ENCODE measurements at places on chromosomes 1 and 21. TPM values are rescaled to one million over a fixed set of nuclear protein-coding genes. Genes with fewer than 3 reads are reported as not detected.

Gene KIFAP3
- 39.1 TPM for total RNA-seq

DNA sequence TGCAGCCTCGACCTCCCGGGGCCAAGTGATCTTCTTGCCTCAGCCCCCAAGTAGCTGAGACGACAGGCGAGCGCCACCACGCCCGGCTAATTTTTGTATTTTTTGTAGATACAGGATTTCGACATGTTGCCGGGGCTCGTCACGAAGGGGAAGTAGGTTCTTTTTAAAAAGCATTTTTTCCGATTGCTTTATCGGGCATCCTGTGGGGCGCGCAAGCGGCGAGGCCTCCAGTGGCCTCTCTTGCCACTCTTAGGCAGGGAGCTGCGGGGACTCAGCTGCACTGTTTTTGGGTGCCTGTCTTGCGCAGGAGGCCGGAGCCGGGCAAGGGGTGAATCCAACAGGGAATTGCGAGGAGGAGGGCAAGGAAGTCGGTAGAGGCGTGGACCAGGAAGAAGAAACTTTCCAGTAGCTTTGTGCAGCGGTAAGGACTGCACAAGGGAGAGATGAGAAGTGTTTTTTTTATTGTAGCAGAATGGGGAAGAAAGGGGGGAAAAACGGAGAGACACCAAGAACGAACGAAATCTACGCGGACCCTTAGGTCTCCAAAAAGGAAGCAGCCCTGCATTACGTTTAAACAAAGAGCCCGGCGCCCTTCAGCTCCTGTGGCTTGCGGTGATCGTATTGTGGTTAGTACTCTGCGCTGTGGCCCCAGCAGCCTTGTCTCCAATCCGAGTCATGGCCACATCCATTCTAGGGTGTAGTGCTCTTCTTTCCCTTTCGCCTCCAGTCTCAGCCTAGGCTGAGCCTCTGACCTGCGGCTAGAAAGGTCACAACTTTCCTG is 164.8 kb downstream of the PPIAL4G start:
- no peak for DNase-seq

- peak; percentile 9 for DNase-seq
Measured at GRCh38 chr1:113178522-113178921, 105.5 kb downstream of the LRIG2 start.

Gene AXDND1
- total RNA-seq: 1.1 TPM

GRCh38 chr1:154552036-154552435 is 6.4 kb downstream of the UBE2Q1 start:
- no peak for DNase-seq

DNA sequence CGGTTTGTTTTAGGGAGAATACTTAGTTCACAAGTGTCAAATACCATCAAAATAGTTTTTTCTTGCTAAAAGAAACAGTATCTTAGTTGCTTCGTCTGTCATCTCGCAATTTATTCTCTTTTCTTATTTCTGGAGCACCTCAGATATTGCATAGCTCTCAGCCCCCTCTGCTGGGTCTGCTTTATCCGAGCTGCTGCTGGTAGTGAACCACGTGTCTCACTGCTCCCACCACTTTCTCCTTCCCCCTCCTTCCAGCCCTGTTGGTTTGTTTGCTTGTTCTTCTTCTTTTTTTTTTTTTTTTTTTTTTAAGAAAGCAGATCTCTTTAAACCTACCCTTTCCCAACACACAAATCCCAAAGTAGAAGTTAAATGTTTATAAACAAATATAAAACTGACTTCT is 170.8 kb downstream of the EDEM3 start:
- DNase-seq: no peak

- no peak for DNase-seq
Measured at GRCh38 chr1:237270353-237270752, 228.4 kb downstream of the RYR2 start.

GRCh38 chr1:941588-942383 is 17.3 kb downstream of the NOC2L start:
- peak; percentile 77 for DNase-seq

Gene MAP3K21
- total RNA-seq: 2.2 TPM

DNA sequence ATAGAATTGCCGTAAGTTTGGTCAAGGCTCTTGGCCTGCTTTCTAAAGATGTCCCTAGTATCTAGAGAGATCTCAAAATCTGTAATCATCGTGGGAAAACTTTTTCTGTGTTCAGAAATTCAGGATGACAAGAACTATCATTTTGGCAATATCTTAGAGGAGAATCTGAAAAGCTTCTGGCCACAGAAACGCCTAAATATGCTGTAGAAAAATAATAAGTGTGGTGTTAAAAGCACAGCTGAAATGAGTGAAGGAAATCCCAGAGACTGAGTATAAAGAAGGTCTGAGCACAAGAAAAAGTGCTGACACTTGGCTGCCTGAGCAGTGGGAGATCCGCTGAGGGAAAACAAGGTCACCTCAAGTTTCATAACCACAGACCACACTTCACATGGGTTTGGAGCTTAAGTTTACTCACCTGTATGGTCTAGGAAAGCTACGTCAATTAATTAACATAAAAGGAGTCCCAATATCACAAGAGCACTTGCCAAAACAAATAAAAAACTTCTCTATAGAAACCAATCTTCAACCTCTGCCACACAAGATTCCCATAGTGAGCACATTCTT is 235.2 kb upstream of the IRF2BP2 start:
- DNase-seq: peak; percentile 63

Gene FOXE3
- total RNA-seq: 0.14 TPM

- peak; percentile 43 for DNase-seq
Measured at GRCh38 chr1:183567584-183567983, 22.7 kb downstream of the NCF2 start.
